ENCODE measurements at places on chromosomes 4 and X.

DNA sequence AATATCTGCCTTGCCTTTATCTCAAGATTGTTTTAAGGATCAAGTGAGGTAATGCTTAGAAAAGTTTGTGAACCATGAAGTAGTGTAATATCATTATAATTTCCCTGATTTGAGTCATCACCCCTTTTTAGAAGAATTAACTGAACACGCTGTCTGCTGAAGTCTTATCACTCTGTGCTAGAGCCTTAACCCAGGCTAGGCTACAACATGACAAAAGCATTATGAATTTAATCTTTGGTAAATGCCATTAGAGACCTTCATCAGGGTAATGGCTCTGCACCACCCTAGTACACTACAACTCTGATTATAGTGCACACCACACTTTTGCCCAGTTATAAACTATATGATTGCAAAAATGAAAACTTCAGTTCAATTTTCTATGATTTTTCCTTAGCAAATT, 118.3 kb downstream of the ADGRL3 start:
- DNase-seq, result no peak

- DNase-seq, result no peak
Observed at GRCh38 chrX:116172976-116173375, 2.4 kb downstream of the AGTR2 start.

DNA sequence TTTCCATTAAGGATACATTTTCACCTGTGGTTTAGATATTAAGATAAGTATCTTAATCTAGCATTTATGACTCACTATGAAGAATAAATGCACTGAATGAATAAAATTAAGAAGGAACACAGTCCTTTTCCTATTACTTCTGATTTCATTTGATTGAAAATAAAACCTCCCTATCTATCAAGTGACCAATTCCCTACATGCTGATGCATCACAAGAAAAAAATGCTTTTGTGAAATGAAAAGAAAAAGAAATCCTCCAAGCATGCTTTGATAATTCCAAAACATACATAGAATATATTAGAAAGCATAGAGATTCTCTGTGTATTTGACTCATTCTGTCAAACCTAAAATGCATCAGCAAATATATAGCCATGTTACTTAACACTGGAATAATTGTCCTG, 37.1 kb downstream of the PCDH10 start:
- no peak for DNase-seq

- no peak for DNase-seq
Observed at GRCh38 chrX:30156880-30157560, 58.3 kb upstream of the MAGEB2 start.

GRCh38 chrX:110316351-110317060, 1.4 kb downstream of the AMMECR1 start:
- DNase-seq, result no peak

DNA sequence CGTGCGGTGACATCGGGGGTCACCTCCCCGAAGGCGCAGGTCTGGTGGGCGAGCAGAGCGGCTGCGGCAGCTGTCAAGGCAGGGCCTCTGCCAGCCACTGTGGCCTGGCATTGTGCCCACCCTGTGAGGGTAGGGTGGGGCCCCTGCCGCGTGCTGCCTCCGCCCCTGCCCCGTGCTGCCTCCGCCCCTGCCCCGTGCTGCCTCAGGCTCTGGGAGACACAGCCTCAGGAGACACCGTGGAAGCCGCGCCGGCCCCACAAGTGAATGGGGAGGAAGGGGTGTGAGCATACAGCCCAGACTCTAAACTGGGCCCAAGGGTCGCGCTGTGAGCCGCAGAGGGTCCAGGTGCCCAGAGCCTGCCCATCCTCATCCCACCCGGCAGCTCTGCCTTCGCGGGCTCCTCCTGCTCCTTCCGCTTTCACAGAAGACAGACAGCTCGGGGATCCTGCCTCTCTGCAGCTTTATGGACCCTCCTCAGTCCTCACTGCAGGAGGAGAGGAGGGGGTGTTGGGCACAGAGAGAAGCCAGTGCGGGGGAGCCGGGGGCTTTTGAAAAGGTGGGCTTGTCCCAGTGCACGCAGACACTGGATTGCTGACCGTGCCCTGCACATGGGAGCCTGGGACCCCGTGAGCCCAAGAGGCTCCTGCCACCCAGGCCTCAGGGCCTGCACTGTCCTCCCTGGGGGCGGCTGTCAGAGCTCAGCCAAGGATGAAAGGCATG, 27.4 kb downstream of the PCGF3 start:
- DNase-seq, result no peak

DNA sequence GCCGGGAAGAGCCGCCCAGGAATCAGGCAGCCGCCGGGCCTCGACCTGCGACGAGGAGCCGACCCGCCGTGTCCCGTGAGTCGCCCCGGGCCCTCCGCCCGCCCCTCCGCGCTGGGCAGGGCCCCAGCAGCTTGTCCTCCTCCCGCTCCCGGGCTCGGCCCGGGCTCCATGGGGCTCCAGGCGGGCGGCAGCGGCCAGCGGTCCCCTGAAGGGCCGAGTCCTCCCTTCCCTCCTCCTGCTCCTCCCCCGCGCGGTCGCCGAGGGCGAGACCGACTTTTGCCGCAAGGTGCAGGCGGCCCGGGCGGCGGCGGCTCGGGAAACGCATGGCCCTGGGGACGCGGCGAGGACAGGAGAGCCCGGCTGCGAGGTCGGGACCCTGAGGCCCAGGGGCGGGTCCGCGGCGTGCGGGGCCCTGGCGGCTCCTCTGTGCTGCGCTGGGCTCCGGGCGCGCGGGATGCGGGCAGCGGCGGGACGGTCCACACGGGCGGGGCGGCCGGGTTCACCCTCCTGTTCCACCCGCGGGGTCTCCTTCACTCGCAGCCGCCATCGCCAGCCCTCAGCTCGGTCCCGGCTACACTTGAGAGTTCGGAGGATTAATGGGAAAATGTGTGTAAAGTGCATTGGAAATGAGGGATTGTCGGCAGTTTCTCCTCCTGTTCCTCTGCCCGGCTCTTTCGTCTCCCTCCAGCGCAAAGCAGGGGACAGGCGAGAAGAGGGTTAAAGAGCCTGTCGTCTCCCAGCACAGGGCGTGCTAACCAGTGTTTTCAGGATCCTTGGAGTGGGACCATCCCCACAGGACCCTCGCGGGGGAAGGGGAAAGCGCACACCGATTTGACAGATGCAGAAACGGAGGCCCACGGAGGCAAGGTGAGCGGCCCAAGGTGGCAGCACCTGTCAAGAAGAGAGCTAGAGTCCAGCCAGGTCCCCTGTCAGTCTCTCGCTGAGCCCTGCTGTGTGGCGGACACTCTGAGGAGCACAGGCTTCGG, 16.6 kb upstream of the ZNF718 start:
- no peak for DNase-seq

GRCh38 chrX:147832707-147833348, 78.9 kb upstream of the FMR1 start:
- DNase-seq, result no peak

GRCh38 chr4:70903291-70903603, 1.1 kb downstream of the MOB1B start:
- no peak for DNase-seq

DNA sequence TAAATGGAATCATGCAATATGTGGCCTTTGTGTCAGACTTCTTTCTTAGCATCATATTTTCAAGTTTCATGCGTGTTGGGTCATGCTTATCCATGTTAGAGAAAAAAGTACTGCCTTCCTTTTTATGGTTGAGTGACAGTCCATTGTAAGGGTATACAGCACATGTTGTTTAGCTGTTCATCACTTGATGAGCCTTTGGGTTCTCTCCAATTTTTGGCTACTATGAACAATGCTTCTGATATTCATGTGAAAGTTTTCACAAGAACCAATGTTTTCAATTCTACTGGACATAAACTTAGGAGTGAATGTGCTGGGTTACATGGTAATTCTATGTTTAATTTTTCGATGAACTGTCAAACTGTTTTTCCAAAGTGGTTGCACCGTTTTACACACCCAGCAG, 28.1 kb upstream of the LNX1 start:
- no peak for DNase-seq

GRCh38 chr4:89275587-89275986, 32.0 kb downstream of the GPRIN3 start:
- no peak for DNase-seq

DNA sequence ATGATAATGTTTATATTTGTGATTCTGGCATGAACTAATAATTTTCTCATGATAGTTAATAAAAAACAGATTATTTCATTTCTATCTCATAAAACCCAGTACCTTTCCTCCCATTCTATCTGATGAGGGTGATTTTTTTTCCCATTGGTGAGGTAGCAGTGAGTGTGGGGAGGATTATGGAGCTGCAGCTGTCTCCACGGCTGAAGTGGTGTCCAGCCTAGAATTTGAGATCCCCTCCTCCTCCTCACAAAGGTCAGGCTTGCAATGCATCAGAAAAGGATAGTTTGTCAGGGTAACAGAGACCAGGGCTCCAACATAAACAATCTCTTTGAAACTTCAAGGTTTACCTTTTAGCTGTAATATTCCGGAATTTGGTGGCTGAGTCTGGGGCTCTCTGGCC, 60.9 kb downstream of the C4orf51 start:
- DNase-seq, result no peak

GRCh38 chr4:8422786-8423185, 17.7 kb downstream of the ACOX3 start:
- DNase-seq, result no peak

DNA sequence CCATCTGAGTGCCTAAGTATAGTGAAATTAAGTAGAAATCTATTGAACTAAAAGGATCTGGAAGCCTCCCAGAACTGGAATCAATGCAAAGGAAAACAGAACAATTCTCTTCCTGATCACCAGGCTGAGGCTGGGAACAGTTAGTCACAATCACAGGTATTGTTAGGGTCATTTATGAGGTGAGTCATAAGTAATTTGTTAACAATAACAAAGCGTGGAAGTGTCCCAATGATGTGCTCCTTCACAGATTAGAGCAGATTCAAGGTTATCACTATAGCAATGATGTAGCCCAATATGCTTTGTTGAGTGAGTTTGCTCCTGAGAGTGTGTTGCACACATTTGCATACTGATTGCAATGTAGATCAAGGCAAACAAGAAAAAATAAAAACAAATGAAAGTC, 228.1 kb downstream of the ZNF674 start:
- DNase-seq, result no peak

DNA sequence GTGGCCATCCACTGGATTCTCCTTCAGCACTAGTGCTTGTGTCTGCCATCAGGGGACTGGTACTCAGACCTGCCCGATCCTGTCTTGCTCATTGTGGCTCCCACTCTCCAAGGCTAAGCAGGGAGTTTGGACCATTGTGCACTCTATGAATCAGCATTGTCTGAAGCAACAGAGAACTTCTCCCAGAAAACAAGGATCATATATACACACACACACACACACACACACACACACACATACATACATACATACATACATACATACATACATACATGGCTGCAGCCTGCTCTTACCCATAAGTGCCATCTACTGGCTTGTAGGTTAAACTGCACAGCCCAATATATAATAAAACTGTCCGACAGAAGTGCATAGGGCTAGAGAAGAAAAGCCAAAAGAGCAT, 345.3 kb upstream of the LCORL start:
- DNase-seq, result no peak

GRCh38 chrX:68922013-68922412, 93.2 kb downstream of the EFNB1 start:
- no peak for DNase-seq

DNA sequence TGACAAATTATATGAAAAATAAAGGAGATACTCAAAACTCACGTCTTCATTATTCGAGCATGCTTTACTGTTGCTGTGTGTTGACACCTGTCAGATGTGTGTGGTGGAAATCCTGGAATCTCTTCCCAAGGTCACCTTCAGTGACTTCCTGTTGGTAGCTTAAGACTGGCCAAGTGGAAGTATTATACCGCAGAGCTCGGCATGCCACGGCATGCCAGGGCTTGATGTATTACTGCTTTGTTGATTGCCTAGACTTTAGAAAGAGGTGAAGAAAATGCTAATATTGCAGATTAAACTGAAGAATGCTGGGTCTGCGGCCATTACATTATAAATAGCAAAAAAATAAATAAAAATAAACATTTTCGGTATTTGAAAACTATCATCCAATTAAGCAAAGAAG, 4.6 kb downstream of the TREX2 start:
- no peak for DNase-seq

DNA sequence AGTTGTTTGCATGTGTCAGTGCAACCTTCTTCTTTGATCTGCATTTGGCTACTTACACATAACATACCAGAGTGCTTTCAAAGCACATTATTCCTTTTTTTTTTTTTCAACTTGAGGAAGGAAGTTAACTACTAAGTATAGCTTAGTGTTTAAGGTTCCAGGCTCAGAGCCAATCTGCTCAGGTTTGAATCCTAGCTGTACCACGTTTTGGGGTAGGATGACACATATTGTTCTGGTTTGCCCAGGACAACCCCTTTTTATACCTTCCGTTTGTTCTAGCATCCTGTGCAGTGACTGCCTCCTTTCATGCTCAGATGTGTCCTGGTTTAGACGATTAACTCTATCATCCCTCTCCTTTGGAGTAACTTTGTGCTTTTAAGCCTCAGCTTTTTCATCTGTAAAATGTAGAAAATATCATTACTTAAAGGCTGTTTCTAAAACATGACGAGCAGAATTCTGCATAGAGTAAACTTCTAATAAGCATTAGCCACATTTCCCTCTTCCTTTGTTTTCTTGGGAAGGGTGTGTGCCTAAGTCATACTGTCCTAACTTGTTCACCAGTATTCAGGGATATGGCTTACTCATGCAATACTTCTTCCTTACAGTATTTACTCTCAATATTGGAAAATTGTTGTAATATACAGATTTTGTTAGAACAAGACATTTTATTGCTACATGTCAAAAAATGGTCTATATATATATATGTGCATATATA, 281.3 kb downstream of the C4orf33 start:
- no peak for DNase-seq

DNA sequence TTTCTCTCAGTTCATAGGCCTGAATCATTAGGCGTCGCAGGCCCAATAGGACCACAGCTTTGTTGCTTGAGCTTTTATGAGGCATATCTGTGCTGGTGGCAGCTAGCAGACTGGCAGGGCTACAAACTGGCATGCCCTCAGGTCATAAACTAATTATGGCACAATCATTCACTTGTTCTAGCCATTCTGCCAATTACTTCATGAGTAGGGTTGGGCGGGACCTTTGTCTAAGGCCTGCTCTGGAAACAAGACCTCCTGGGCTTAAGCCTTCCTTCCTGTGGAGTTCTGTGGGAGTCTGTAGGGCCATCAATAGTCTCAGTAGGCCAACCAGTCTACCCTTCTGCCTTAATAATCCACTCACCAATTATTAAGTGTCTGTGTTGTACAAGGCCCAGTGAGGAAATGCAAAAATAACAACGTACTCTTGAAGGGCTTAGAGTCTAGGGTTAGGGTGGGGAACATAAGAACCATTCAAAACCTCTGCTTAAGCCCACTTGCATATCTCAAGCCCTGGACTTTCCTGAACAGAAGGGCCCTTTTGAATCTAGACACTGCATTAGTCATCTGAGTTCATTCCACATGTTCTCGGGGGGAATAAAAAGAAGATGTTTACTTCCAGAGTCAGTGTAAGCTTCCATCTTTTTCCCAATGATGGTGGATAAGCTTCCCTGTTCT, 44.5 kb downstream of the SHROOM4 start:
- no peak for DNase-seq

- DNase-seq, result no peak
Observed at GRCh38 chr4:107579099-107579498, 140.9 kb downstream of the PAPSS1 start.

DNA sequence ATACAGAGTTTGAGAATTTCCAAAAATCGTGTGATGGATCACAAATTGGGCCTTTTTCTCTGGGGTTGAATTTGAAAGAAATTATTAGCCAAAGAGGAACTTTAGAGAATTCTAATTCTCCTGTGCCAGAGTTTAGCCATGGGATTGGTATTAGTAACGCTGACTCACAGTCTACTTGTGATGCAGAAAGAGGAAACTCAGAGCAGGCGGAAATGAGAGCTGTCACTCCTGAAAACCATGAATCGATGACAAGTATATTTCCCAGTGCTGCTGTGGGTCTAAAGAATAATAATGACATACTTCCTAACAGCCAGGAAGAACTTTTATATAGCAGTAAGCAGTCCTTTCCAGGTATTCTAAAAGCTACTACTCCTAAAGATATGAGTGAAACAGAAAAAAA, 64.9 kb downstream of the N4BP2 start:
- no peak for DNase-seq

Measured in activated T-helper 1 cell treated with anti-CD3 and anti-CD28 coated beads, Interleukin-2, amount 50 U/mL, for 16 hours (primary cell).